CD4-positive, alpha-beta T cell (primary cell): ENCODE measurements at places on chromosomes 3 and 15.

DNA sequence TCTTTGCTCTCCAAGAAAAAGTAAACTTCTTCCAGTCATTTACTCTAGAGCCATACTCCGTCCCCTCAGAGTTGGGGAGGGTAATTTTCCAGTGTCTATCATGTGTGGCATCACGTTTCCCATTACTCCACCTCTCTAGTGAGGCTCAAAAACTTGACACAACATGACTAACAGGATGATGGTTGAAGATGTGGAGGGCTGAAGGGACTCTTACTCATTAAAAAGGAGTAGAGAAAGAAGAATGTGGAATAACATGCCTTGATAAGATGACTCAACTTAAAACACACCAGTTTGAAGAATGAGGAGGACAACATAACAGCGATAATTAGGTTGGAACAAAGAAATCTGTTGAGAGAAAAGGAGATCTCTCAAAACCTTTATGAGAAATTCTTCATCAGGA lies 894.3 kb downstream of the OTOL1 start:
- H3K27ac ChIP-seq, result no peak overlapping the region
- H3K4me1 ChIP-seq, result no peaks in the 10 kb centered on the region
- no peaks in the 10 kb centered on the region for H3K36me3 ChIP-seq
- no peaks in the 10 kb centered on the region for H3K27me3 ChIP-seq

DNA sequence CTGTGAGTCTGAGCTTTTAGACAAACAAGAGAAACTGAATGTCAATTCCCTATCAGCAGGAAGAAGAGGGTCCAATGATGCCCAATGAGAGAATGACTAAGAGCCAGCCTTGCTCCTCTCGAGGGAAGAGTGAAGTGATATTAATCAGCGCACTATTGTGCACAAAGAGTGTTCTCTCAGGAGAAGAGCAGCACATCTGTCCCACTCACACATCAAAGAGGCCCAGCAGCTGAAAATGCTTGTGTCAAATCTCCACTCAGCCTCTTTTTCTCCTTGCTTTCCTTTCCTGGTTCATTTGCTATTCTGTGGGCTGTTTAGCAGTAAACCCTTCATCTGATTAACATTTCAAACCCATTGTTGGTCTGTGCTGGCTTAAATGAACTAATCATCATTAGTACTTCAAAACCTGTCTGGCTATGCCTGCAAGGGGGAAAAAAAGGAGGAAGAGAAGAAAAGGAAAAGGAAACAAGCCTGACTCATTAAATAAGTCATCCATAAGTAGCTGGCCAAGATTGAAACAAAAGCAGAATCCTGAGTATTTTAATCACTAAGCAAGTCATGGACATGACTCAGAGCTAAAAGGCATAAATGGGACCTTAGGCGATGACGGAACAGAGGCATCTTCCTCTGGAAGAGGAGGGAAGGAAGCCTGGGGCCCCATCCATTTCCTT lies 912.7 kb downstream of the TUSC7 start:
- H3K4me3 ChIP-seq, result no peak overlapping the region
- no peaks in the 10 kb centered on the region for H3K36me3 ChIP-seq
- DNase-seq, result no peak
- no peaks in the 10 kb centered on the region for H3K27me3 ChIP-seq
- no peaks in the 10 kb centered on the region for H3K4me1 ChIP-seq

DNA sequence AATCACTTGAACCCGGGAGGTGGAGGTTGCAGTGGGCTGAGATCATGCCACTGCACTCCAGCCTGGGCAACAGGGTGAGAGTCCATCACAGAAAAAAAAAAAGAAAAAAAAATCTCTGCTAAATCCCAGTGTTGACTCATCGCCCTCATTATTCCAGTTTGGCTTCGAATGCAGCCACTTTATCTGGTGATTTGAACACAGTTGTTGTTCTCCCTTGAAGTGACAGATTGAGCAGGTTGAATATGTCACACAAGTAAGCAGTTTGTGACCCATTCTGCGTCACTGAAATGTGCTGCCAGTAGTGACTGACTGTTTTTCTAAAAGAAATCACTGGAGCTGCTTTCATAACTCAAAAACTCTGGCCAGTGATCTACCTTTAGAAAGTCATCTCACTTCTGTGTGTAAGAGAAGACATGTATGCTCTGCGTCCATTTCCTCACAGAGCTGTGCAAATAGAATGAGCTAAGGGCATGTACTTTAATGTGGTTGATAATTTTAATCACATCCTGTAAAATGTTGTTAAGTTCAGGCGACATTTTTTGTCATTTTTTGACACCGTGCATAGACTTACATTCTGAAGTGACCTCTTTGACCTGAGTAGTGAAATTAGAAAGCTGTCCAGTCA lies 12.5 kb downstream of the DOCK3 start:
- H3K36me3 ChIP-seq, result no peaks in the 10 kb centered on the region
- no peak for DNase-seq
- no peaks in the 10 kb centered on the region for H3K27me3 ChIP-seq
- H3K4me1 ChIP-seq, result no peaks in the 10 kb centered on the region

GRCh38 chr3:135084405-135084804 lies 289.3 kb downstream of the EPHB1 start:
- H3K4me3 ChIP-seq, result no peak overlapping the region
- no peaks in the 10 kb centered on the region for H3K4me1 ChIP-seq
- no peak for DNase-seq
- H3K27ac ChIP-seq, result no peak overlapping the region

- no peaks in the 10 kb centered on the region for H3K36me3 ChIP-seq
Observed at GRCh38 chr3:30006111-30006510, 600.3 kb upstream of the TGFBR2 start.

GRCh38 chr3:58333206-58334012 lies 717 bp downstream of the PXK start:
- peaks cover 23% of the 10 kb centered on the region for H3K4me1 ChIP-seq
- no peaks in the 10 kb centered on the region for H3K27me3 ChIP-seq
- H3K36me3 ChIP-seq, result no peaks in the 10 kb centered on the region
- no peak overlapping the region for H3K27ac ChIP-seq
- peak overlapping the region; percentile 61 for H3K4me3 ChIP-seq

DNA sequence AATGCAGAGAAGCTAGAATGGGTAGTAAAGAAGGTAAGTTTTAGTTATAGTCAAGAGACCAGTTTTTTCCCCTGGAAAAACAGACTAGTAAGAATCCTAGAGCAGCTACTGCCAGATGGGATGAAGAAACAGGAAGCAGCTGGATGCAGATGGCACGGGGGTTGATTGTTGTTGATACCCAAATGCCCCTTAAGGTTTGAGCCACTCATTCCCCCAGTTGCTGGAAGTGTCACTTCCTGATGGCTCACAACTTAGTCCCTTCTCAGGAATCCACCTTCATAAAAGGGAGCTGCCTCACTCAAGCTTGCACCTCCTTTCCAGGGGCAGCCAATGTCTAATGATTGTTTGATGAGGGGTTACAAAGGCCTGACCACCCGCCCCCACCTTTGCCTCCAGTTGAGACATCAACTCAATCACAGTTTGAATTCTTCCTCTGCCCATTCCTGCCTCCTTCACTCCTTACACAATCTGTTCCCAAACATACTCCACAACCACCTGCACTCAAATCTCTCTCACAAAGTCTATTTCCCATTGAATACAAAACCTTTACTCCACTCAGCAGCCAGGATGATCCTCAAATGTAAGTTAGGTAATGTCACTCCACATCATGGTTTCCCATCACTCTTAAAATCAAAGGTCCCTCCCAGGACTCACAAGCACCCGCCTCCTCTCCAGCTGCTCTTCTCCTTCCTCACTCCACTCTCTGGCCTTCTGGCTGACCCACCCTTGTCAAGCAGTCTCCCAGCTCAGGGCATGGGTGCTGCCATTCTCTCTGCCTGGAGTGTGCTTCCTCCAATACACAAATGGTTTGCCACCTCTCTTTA lies 450.1 kb upstream of the THBS1 start:
- no peaks in the 10 kb centered on the region for H3K4me1 ChIP-seq
- no peaks in the 10 kb centered on the region for H3K36me3 ChIP-seq
- no peaks in the 10 kb centered on the region for H3K27me3 ChIP-seq
- H3K4me3 ChIP-seq, result no peak overlapping the region
- H3K27ac ChIP-seq, result no peak overlapping the region

- H3K36me3 ChIP-seq, result no peaks in the 10 kb centered on the region
- H3K27me3 ChIP-seq, result no peaks in the 10 kb centered on the region
- H3K27ac ChIP-seq, result no peak overlapping the region
Observed at GRCh38 chr15:28963711-28964081, 77.9 kb downstream of the APBA2 start.

DNA sequence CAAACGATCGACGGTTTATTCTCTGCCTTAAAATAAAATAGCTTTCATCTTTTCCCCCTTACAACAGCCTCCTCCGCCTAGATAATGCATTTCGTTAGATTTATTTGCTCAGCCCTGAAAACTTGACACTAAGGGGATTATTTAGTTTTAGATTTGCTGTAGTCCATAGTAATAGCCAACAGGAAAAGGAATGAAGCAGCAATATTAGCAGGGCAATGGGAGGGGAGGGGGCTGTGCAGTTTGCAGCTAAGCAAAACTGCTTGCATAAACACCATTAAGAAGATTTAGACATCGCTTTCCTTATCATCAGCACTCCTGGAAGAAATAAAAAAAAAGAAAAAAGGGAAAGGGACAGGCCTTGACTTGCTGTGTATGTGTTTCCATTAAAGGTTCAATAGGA lies 286.5 kb upstream of the SOX14 start:
- H3K27ac ChIP-seq, result no peak overlapping the region
- H3K27me3 ChIP-seq, result no peaks in the 10 kb centered on the region
- no peak overlapping the region for H3K4me3 ChIP-seq
- no peaks in the 10 kb centered on the region for H3K36me3 ChIP-seq
- DNase-seq, result no peak

GRCh38 chr3:47847260-47847659 lies 44.3 kb downstream of the DHX30 start:
- H3K27me3 ChIP-seq, result no peaks in the 10 kb centered on the region
- no peak for DNase-seq
- peaks cover 91% of the 10 kb centered on the region for H3K36me3 ChIP-seq
- H3K27ac ChIP-seq, result no peak overlapping the region

- H3K27ac ChIP-seq, result no peak overlapping the region
- no peaks in the 10 kb centered on the region for H3K27me3 ChIP-seq
- H3K36me3 ChIP-seq, result peaks cover 6% of the 10 kb centered on the region
- no peak overlapping the region for H3K4me3 ChIP-seq
Observed at GRCh38 chr3:190618330-190619030, 104.6 kb downstream of the IL1RAP start.

DNA sequence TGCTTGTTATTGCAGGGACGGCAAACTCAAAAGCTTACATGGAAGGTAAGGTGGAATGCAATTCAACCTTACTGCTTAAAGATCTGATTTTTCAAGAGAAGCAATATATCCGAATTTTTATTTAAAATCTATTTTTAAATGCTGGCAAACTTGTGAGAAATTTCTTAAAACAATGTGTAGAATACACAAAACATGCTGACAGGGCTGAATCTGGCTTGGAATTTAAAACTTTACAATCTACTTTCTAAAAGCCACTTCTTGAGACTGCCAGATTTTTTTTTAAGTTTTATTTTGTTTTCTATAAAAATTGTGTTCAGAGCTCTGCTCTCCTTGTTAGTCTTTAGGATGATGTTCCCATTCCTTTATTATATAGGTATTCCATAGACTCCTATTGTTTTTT lies 146.7 kb downstream of the ADAM10 start:
- H3K36me3 ChIP-seq, result peaks cover 17% of the 10 kb centered on the region
- no peak overlapping the region for H3K27ac ChIP-seq
- H3K4me3 ChIP-seq, result no peak overlapping the region
- no peak for DNase-seq

- no peaks in the 10 kb centered on the region for H3K27me3 ChIP-seq
- no peaks in the 10 kb centered on the region for H3K36me3 ChIP-seq
- no peak overlapping the region for H3K4me3 ChIP-seq
- no peak overlapping the region for H3K27ac ChIP-seq
Observed at GRCh38 chr3:160612386-160613075, 47.2 kb upstream of the KPNA4 start.
